ENCODE measurements at places on chromosomes 1 and 21.

GRCh38 chr1:245317217-245317616 is 162.4 kb downstream of the KIF26B start:
- DNase-seq, result no peak

DNA sequence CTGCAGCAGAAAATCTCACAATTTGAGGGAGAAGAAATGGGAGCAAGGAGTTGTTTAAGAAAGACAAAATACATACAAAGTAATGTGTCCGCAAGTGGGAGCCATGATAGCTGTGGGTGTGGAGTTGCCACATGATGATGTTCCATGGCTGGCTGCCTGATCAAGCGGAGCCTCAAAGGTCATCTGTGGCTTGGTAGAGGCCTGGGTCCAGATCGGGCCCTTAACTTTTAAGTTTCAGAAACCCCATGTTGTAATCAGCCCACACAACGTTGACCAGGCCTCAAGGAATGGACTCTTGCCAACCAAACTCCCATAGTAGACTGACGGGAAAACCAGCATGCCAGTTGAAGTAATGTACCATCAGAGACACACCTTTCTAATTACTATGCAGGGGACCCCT is 64.7 kb upstream of the ANGPTL1 start:
- DNase-seq, result no peak

DNA sequence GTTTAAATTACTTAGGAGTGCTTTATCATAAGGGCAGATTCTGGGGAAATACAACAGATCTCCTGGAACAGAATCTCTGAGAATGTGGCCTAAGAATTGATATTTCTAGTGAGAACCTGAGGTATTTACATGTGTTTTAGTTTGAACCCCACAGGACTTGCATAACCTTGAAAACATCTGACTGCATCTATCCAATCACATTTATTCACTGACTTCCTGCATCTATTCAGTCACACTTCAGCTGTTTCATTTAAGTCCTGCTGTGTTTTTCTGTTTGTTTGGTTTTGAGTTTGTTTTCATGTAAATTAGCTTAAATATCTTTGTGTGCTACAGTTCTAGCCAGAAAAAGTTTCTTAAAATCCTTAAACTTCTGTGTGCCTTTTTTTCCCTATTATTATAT is 1260.7 kb downstream of the PLA2G4A start:
- peak; percentile 1 for DNase-seq

GRCh38 chr1:29322861-29323585 is 86.7 kb downstream of the PTPRU start:
- no peak for DNase-seq

DNA sequence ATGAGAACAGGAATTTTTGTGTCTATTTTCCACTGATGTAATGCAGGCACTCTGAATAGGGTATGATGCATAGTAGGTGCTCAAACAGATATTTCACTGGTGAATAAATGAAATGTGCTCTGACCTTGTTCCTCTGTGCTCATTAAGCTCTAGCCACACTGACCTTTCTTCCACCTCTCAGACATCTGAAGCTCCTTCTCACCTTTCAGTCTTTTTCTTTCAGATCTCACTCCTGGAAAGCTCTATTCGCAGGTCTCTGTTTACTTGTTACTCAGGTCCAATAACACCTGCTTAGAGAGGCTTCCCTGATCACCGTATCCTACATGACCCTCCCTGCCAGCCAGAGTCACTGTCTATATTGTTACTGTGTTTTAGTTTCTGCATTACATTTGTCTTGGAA is 59.2 kb upstream of the IVNS1ABP start:
- no peak for DNase-seq

GRCh38 chr1:114485286-114485685 is 25.7 kb downstream of the TRIM33 start:
- DNase-seq, result no peak

GRCh38 chr1:199463521-199464127 is 563.9 kb upstream of the NR5A2 start:
- peak; percentile 66 for DNase-seq

DNA sequence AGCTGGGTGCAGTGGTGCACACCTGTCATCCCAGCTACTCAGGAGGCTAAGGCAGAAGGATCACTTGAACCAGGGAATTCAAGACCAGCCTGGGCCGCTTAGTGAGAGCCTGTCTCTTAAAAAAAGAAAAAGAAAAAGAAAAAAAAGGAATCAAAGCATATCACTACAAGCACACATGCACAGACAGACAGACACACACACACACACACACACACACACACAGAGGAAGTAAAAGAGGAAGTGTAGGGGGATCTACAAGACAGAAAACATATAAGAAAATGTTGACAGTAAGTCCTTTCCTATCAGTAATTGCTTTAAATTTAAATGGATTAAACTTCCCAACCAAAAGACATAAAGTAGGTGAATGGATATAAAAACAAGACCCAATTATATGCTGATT is 180.3 kb downstream of the FAF1 start:
- DNase-seq, result no peak

- no peak for DNase-seq
Measured at GRCh38 chr1:57789936-57790335, 366.1 kb upstream of the DAB1 start.

GRCh38 chr1:183279835-183280234 is 93.8 kb downstream of the LAMC2 start:
- DNase-seq, result peak; percentile 74

DNA sequence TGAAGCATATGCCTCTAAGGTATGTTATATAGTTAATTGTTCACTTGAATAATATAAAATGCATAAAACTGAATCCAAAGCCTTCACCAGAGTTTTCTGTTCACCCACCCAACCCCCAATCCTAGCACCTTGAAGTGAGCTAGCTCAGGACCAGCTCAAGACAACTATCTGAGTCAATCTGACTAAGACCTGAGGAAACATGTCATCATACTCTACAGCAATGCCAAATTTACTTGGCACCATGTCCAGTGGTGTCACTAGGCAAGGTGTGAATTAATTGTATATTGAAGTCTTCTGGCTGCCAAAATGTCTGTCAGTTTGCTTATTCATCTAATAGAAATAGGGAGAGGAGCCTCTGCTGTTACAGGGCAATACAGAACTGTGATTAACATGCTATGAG is 3.8 kb downstream of the DNASE2B start:
- peak; percentile 32 for DNase-seq

- DNase-seq, result no peak
Measured at GRCh38 chr1:10338611-10339010, 60.3 kb upstream of the PGD start.

GRCh38 chr1:80891871-80892270 is 908.9 kb upstream of the ADGRL2 start:
- no peak for DNase-seq
